ENCODE measurements at places on chromosomes 4 and X. TPM values are rescaled to one million over a fixed set of nuclear protein-coding genes. Genes with fewer than 3 reads are reported as not detected.

APLN gene
- not detected for total RNA-seq

DAPP1 gene
- total RNA-seq, result 46.5 TPM

SNCA gene
- not detected for total RNA-seq

S100G gene
- not detected for total RNA-seq

TSPAN7 gene
- 0.24 TPM for total RNA-seq

FRAS1 gene
- 0.66 TPM for total RNA-seq

COL4A5 gene
- 0.51 TPM for total RNA-seq

DNA sequence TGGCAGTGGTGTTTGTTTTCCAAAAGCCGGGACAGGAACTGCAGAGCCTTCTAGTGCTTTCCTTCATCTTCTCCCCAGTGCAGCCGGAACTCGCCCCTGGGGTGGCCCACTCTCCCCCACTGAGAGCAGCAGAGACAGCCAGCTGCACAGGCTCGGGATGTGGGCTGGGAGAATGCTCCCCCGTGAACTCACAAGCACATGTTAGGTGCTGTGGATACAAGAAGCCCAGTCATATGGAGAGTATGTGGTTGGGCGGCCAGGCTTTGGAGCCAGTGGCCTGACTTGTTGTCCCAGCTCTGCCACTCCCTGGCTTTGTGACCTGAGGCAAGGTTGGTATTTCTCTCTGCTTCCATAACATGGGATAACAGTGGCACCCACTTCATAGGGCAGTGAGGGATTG is 9.4 kb upstream of the KIAA0232 start:
- no peaks in the 10 kb centered on the region for H3K36me3 ChIP-seq
- no peak for DNase-seq
- H3K27me3 ChIP-seq, result no peaks in the 10 kb centered on the region
- H3K4me3 ChIP-seq, result no peak overlapping the region
- H3K27ac ChIP-seq, result no peak overlapping the region
- H3K4me1 ChIP-seq, result peaks cover 21% of the 10 kb centered on the region

DNA sequence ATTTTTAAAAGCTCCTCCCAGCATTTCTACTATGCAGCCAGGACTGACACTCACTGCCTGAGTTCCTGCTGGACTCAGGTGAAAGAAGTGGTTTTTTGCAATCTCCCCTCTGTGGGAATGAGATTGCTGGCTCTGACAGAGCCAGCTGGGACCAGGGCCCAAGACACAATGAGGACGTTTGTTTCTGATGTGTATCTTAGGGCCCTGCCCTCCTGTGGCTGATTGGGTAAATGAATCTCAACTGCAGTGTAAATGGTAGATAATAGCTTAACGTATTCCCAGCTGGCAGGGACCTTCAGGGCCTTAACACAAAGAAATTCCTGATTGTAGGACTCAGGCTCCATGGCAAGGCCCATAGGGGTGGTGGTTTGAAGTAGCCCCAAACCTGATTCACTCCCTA is 85.8 kb upstream of the PRPS1 start:
- no peak overlapping the region for H3K4me3 ChIP-seq
- no peaks in the 10 kb centered on the region for H3K27me3 ChIP-seq
- DNase-seq, result no peak

- no peak overlapping the region for H3K4me3 ChIP-seq
- no peaks in the 10 kb centered on the region for H3K36me3 ChIP-seq
- no peaks in the 10 kb centered on the region for H3K4me1 ChIP-seq
Observed at GRCh38 chrX:136735601-136736000, 45.1 kb downstream of the ARHGEF6 start.

DNA sequence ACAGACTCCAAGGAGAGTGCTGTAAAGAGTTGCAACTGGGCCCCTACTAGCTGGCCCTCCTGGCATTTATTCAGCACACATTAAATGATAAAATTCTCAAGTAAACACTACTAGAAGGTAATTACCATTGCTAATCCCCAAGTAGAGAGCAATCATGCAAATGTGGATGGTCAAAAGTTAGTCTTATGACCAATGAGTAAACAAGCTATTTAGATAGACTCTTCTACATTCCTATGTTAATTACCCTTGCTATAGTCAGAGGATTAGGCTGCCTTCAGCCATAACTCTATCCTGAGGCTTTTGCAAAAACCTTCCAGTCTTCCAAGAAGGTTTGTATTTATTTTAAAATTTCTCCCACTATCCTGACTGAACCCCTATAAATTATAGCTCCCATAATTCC is 28.3 kb upstream of the HPGD start:
- no peaks in the 10 kb centered on the region for H3K4me1 ChIP-seq
- no peak for DNase-seq
- H3K4me3 ChIP-seq, result no peak overlapping the region
- H3K27ac ChIP-seq, result no peak overlapping the region
- H3K27me3 ChIP-seq, result no peaks in the 10 kb centered on the region

DNA sequence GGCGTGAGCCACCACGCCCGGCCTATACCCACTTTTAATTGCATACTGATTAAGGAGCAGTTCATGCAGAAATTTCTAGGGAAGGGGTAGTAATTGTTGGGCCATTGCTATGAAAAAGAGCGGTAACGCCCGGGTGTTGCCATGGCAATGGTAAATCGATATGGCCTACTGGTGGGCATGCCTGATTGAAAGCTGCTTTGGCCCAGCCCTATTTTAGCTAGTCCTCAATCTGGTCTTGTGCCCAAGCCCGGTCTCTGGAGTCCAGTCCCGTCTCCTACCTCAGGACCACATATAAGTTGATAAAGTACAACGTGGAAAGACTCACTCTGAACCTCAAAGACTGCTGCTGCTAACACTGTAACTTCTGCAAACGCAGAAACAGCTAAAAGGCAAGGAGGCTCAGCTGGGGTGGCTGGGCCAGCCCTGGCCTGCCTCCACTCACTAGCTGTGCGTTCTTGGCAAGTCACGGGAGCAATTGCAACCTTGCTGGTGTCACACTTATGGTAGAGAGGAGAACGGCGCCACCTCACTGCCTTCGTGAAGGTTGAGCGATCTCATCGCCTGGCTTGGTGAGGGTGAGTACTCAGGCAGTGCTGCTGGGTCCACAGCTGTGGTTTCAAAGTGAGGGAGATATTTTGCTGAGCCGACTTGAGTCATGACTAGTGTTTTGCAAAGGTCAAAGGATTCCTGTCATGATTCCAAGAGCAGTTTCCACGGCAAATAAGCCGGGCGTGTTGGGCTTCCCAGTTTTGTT is 57.0 kb upstream of the GRPEL1 start:
- no peak overlapping the region for H3K27ac ChIP-seq
- H3K4me1 ChIP-seq, result no peaks in the 10 kb centered on the region
- DNase-seq, result no peak
- H3K36me3 ChIP-seq, result no peaks in the 10 kb centered on the region
- no peaks in the 10 kb centered on the region for H3K27me3 ChIP-seq

GRCh38 chrX:125205133-125205917 is 114.3 kb upstream of the TEX13C start:
- no peaks in the 10 kb centered on the region for H3K36me3 ChIP-seq
- no peaks in the 10 kb centered on the region for H3K4me1 ChIP-seq
- no peak overlapping the region for H3K27ac ChIP-seq
- H3K4me3 ChIP-seq, result no peak overlapping the region

DNA sequence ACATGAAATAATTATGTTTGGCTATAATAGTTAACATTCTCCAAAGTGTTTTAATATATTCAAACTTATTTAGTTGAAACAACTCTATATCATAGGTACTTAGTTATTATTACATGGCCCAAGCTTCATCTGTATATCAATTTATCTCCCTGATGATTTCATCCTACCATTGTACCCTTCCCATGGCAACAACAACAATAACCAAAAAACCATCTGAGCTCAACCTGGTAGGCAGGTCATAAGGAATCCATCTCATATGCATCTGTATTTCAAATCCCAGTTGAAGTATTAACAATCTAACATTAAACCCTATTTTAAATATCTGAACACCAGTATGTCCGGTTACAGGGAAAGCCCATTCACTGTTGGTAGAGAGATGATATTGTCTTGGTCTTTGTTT is 33.1 kb upstream of the SLC7A11 start:
- H3K4me1 ChIP-seq, result no peaks in the 10 kb centered on the region
- no peaks in the 10 kb centered on the region for H3K27me3 ChIP-seq
- no peak overlapping the region for H3K4me3 ChIP-seq
- H3K27ac ChIP-seq, result no peak overlapping the region

- H3K4me3 ChIP-seq, result no peak overlapping the region
- H3K27me3 ChIP-seq, result no peaks in the 10 kb centered on the region
- no peaks in the 10 kb centered on the region for H3K36me3 ChIP-seq
- H3K27ac ChIP-seq, result no peak overlapping the region
- no peaks in the 10 kb centered on the region for H3K4me1 ChIP-seq
- DNase-seq, result no peak
Observed at GRCh38 chrX:148643460-148643859, 143.0 kb downstream of the AFF2 start.

DNA sequence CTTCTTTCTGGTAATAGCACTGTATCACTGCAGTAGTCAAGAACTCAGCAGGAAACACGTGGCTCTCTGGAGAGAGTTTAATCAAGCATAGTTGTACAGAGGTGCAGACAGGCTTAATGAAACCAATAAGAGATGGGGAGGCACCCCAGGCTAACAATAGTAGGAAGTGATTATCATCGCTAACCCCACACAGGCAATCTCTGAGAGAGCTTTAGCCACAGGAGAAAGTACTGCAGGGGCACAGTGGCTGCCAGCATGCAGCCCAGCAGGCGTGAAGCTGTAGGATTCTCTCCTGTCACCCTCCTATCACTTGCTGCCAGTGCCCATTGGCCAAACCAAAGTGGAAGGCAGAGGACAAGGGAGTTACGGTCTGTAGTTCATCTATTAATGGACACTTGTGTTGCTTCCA is 450.0 kb upstream of the RASGEF1B start:
- H3K4me3 ChIP-seq, result no peak overlapping the region
- no peaks in the 10 kb centered on the region for H3K4me1 ChIP-seq
- no peaks in the 10 kb centered on the region for H3K27me3 ChIP-seq
- H3K27ac ChIP-seq, result no peak overlapping the region
- H3K36me3 ChIP-seq, result no peaks in the 10 kb centered on the region

DNA sequence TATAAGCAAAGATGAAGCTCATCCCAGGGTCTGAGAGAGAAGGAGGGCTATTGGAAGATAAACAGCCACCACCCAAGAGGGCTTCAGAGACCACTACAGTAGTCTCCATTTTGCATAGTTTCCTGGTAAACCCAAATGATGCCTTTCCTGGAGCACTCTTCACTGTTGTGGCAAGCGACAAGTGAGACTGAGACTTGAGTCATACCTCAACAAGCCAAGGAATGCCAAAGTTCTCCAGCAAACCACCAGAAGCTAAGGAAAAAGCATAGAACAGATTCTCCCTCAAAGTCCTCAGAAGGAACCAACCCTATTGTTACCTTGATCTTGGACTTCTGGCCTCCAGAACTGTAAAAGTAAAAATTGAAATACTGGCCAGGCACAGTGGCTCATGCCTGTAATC is 65.9 kb downstream of the LARP7 start:
- no peak overlapping the region for H3K4me3 ChIP-seq
- no peaks in the 10 kb centered on the region for H3K36me3 ChIP-seq
- no peaks in the 10 kb centered on the region for H3K4me1 ChIP-seq
- DNase-seq, result no peak

- H3K36me3 ChIP-seq, result no peaks in the 10 kb centered on the region
- no peaks in the 10 kb centered on the region for H3K4me1 ChIP-seq
- H3K27ac ChIP-seq, result no peak overlapping the region
Observed at GRCh38 chrX:117972711-117973109, 143.9 kb downstream of the KLHL13 start.

DNA sequence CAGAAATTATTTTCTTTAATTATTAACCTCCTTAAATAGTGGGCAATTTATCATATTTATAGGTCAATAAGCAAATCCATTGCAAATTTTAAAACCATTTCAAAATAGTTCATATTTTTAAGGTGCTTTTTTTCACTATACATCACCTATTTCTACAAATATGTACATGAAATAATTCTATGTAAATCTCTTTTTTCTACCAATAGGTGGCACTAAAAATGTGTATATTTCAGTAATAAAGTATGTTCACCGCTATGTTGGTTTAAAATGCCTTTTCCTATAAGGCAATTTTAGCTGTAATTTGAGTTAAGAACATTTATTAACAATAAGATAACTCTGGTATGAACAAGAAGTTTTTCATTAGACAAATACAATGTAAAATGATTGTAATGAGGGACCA is 672.2 kb downstream of the KCTD8 start:
- H3K27ac ChIP-seq, result no peak overlapping the region
- no peaks in the 10 kb centered on the region for H3K36me3 ChIP-seq
- H3K4me1 ChIP-seq, result no peaks in the 10 kb centered on the region
- no peak for DNase-seq
- no peak overlapping the region for H3K4me3 ChIP-seq
- no peaks in the 10 kb centered on the region for H3K27me3 ChIP-seq

DNA sequence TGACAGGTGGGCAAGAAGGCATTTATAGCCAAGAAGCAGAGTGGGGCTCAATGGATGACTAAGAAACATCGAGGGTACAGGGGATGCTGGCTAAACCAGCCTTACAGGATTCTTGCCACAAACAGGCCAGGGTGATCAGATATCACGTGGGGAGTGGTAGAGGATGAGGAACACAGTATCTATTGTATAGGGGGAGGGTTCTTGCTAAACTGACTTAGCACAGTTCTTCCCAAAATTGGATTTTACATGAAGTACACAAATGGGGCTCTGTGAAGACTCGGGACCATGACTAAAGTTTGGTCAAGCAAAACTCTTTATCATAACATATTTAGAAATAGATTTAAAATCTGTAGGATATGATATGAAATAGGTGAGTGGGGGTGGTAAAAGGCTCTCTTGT is 144.0 kb upstream of the ATOH1 start:
- no peaks in the 10 kb centered on the region for H3K27me3 ChIP-seq
- H3K27ac ChIP-seq, result no peak overlapping the region
- H3K4me1 ChIP-seq, result no peaks in the 10 kb centered on the region
- no peak for DNase-seq

GRCh38 chr4:180285796-180286195 is 1957.4 kb upstream of the TENM3 start:
- no peak overlapping the region for H3K27ac ChIP-seq
- no peaks in the 10 kb centered on the region for H3K36me3 ChIP-seq
- no peaks in the 10 kb centered on the region for H3K27me3 ChIP-seq
- H3K4me1 ChIP-seq, result no peaks in the 10 kb centered on the region
- DNase-seq, result peak; percentile 34
- H3K4me3 ChIP-seq, result no peak overlapping the region

DNA sequence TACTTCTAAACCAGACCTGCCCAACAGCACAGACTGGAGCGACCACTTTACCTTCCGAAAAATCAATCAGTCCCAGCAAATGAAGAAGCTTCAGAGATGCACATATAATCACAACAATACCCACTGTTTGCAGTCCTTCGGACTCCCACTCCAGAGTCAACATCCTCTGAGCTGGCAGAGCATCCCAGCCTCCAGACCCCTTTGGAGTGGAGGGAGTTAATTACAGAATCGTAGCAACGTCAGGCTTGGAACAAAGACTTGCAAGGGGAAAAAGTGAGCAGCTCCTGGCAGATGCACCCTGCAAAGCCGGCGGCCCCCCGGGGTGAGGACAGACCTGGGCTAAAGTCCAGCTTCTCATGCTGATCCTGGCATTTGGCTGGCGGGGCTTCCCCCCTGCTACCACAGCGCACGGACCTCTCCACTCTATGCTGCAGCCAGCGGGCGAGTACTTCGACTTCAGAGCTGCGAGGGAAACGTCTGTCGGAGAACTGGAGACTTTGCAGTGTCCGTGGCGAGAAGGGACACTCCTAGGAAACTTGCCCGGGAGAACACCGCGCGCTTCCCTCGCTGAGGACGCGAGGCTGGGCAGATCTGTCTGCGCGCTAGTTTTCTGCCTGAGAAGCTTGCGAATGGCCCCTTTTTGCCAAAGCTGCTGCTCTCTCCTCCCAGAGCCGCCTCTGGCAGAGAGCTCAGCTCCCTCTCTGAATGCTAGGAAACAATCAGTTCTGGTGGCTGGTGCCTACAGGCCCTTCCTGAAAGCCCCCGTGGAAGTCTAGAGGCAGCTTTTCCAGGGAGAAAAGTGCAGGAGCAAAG is 283.7 kb downstream of the PACRGL start:
- no peaks in the 10 kb centered on the region for H3K4me1 ChIP-seq
- no peak for DNase-seq
- H3K36me3 ChIP-seq, result no peaks in the 10 kb centered on the region
- H3K27me3 ChIP-seq, result no peaks in the 10 kb centered on the region
